GM23248 (cell line): ENCODE measurements at places on chromosomes 2 and 18.

- DNase-seq, result peak; percentile 85
Measured at GRCh38 chr2:226802573-226802972, 3.0 kb upstream of the IRS1 start.

- DNase-seq, result peak; percentile 7
Measured at GRCh38 chr18:24094561-24094960, 44.3 kb upstream of the CABYR start.

DNA sequence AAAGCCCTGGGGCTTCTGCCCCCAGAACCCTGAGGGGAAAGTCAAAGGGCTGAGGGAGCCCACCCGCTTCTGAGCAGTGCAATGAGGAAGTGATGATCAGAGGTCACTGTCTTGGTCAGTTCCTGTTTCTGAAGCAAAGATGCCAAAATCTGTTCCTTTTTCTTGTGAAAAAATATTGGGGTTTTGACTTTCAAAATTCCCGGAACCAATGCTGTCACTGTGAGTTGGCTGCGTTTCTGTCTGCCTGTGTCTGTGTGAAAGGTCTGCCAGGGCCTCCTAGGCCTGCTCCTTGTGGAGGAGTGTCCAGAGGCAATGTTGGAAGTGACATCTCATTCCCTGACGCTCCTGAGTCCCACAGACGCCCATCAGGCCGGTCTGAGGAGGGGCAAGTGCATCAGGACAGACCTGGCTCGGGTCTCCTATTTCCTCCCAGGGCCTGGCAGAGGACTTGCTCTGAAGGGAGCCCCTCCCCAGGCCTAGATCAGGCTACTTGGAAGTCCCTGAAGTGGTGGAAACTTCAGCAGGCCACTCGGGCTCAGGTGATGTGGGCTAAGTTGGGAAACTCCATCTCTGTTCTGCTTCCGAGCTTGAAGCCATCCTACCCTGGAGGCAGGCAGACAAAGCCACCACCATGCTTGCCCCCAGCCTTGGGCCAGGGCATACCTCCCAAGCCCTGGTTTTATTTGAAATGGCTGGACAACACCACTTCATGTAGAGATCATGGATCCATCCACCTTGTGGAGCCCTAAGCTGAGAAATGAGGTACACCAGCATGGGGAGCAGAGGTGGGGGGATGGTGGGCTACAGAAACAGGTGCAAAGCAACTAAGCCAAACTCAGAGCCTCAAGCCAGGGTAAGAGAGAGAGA lies 51.0 kb downstream of the PKDCC start:
- DNase-seq, result peak; percentile 49

- no peak for DNase-seq
Measured at GRCh38 chr2:149221898-149222297, 108.5 kb upstream of the LYPD6 start.

DNA sequence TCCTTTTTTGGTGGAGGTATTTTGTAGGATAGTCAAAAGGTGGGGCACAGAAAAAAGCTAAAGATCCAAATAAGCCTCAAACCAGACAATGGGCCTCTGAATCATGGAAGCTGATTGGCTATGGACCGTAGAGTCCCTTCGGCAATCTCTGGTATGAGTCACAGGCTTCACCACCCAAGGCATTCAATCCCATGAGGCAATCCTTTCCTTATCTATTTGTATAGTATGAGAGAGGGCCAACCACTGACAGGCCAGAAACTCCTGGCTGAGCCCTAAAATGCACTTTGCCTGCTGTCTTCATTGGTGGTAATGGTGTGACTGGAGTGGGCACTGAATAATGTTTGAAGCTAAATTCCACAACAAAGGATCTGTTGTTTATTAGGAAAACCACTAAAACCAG lies 38.7 kb upstream of the MEX3C start:
- peak; percentile 42 for DNase-seq

DNA sequence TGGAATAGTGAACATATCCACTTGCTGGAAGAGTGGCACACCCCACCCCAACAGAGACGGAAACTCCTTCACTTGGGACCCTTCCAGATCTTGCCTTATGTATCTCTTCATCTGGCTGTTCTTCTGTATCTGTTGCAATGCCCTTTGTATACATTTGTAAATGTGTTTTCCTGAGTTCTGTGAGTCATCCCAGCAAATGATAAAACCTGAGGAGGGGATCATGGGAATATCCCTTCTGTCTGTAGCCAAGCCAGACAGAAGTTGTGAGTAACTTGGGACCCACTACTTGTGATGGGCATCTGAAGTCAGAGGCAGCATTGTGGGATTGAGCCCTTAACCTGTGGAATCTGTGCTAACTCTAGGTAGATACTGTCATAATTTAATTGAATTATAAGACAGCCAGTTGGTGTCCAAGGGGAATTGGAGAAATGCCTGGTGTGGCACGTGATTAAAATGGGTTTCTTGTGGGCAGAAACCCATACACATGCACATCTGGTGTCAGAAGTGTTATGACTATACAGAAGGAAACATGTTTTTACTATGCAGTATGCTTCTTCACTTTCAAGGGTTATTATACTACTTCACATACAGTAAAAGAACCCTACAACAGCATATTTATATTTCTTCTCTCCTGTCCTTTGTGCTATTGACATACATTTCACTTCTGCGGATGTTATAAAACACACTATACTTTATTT lies 32.3 kb upstream of the TMEM247 start:
- no peak for DNase-seq
